ENCODE measurements at places on chromosomes 2 and 18.
A peak's percentile ranks its signal among the peaks of the same experiment; 100 is the strongest.

DNA sequence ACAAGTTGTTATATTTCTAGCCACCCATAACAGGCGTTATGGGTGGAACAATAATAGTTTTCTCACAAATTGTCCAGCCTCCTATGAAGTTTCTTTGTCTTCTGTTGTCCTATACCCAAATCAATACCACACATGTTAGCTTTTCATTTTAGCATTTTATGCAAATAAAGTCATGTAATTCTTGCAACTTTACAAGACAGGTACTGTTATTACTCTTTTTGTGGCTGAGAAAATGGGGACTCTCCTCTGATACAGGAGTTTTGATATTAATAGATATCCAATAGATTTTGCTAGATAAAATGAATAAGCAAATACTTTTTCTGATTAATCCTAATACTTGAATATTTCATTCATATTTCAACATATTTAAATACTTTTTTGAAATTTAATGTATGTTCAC lies 151.0 kb downstream of the PMAIP1 start:
- no peak for DNase-seq

- no peak for DNase-seq
Observed at GRCh38 chr2:157419031-157419575, 24.8 kb downstream of the CYTIP start.

GRCh38 chr18:79637181-79637920 lies 42.3 kb upstream of the CTDP1 start:
- DNase-seq, result no peak

GRCh38 chr2:217880287-217880889 lies 122.4 kb downstream of the TNS1 start:
- DNase-seq, result no peak

DNA sequence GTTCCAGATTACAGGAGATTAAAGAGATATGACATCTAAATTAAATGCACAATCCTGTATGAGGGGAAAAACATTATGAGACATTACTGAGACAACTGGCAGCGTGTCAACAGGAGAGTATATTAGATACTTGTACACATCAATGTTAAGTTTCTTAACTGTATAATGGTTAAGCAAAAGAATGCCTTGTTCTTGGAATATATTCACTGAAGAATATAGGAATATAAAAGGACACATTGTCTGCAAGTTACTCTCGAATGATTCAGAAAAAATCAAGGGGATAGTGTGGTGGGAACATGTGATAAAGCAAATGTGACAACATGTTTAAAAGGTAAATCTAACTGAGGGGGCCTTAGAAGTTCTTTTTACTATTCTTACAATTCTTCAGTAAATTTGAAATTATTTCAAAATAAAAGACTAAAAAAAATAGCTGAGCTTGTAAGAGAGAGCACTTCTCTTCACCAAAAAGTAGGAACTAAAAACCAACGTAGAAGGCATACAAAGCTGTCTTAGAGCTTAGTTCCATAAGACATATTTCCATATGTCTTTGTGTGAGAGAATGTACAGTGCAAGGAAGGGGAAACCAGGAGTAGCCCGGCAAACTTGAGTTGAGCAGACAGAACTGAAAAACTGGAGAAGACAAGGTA lies 7.5 kb downstream of the WDPCP start:
- no peak for DNase-seq

GRCh38 chr2:47264143-47264542 lies 109.0 kb upstream of the STPG4 start:
- no peak for DNase-seq

- no peak for DNase-seq
Observed at GRCh38 chr2:95298486-95299111, 1.5 kb downstream of the KCNIP3 start.

GRCh38 chr2:168766600-168766999 lies 35.8 kb upstream of the NOSTRIN start:
- no peak for DNase-seq

- DNase-seq, result no peak
Observed at GRCh38 chr2:62406573-62407043, 99.4 kb downstream of the TMEM17 start.

GRCh38 chr2:47179388-47179787 lies 24.3 kb upstream of the STPG4 start:
- no peak for DNase-seq

- DNase-seq, result no peak
Observed at GRCh38 chr18:47724186-47724975, 206.1 kb downstream of the SMAD2 start.

DNA sequence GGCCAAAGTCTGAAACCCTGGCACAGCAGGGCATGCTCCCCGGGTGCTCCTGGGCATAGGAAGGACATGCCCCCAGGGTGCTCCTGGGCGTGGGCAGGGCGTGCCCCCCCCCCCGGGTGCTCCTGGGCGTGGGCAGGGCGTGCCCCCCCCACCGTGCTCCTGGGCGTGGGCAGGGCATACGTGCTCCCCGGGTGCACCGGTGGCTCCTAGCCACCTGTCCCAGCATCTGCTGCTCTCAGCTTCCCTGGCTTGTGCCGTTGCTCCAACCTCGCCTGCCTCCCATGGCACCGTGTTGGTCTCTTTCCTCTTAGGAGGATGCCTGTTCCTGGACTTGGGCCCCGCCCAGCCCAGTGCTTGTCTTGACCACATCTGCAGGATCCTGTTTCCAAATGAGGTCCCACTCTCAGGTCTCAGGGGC lies 95.6 kb upstream of the CTDP1 start:
- DNase-seq, result no peak

GRCh38 chr2:39733070-39733674 lies 45.9 kb downstream of the THUMPD2 start:
- DNase-seq, result no peak

DNA sequence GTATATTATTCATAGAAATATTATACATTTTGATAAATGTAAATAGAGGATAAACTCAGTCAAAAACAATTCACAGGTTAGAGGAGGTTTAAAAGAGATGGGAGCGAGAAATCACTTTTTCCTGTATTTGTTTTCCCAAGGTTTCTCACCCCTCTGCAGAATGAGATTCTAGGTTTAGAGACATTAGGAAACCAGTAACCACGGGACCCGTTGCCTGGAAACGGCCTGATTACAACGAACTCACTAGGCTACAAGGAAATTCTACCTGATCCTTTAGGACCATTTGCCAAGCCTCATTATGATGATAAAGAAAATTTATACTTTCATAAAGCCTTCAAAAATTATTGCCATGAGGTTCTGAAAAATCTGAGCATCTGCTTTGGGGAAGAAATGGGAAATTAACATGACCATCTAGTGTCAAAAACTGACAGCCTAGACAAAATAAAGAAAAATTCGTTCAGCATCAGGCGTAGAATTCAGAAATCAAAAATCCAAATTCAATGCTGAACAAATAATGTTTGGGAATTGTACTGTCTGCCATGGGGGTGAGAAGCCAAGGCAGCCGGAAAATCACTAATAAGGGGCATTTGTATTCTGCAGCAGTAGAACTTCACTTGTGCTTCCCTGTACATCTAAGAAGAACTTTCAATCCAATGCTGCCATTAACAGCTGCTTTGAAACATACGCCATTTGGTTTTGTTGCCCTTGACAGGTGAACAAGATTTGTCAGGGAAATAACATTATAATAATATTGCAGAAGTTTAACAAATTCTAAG lies 262.3 kb downstream of the NRXN1 start:
- no peak for DNase-seq

- DNase-seq, result no peak
Observed at GRCh38 chr2:107197594-107198294, 311.8 kb upstream of the ST6GAL2 start.

DNA sequence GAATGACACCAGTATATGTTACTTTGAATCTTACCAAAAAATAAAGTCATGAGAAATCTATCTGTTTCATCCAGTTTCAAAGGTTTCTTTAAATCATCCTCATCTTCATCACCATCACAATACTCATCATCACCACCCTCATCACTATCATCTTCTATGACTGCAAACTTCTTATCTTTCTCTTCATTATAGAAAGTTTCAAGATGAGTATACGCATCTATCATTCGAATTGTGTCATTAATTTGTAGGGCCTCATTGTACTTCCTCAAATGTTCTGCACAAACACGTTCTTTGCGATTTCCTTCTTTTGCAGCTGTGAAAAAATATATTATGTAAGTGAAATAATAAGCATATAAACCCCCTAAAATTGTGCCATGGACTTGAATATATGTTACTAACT lies 34.1 kb upstream of the FAP start:
- no peak for DNase-seq

DNA sequence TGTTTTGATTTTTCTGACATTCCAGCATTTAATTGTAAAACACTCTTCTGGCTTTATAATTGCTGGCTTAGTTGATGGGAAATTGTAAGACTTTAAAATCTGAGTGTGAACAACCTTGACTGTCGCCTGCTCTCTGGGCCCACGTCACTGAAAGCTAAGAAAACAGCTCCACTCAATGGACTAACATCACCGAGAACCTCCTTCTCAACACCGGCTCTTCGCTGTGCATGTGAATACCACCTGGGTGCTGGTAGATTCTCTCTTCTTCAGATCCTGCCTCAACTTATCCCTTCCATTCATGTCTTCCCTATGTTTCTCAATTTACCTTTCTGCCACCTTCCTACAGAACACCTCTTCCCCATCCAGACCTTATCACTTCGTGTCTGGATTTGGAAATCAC lies 523.1 kb upstream of the ID2 start:
- no peak for DNase-seq

- no peak for DNase-seq
Observed at GRCh38 chr18:26804519-26804918, 61.0 kb downstream of the AQP4 start.

- no peak for DNase-seq
Observed at GRCh38 chr18:79413025-79413424, 17.3 kb downstream of the NFATC1 start.

DNA sequence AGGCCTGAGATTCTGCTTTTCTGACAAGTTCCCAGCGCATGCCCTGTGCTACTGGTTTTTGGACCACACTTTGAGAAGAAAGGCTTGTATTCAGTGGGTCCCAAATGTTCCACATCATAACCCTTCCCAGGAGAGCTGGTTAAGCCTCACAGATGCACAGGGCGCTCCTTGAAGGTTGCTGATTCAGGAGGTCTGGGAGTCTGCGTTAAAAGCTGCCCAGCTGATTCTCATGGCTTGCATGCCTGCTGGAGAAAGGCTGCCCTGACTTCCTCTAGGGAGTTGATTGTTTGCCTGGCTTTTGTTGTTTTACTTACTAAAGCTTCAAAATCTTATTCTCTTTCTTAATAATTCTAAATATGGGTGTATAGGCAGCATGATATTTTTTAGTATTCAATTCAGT lies 20.7 kb downstream of the CRYGD start:
- DNase-seq, result no peak

DNA sequence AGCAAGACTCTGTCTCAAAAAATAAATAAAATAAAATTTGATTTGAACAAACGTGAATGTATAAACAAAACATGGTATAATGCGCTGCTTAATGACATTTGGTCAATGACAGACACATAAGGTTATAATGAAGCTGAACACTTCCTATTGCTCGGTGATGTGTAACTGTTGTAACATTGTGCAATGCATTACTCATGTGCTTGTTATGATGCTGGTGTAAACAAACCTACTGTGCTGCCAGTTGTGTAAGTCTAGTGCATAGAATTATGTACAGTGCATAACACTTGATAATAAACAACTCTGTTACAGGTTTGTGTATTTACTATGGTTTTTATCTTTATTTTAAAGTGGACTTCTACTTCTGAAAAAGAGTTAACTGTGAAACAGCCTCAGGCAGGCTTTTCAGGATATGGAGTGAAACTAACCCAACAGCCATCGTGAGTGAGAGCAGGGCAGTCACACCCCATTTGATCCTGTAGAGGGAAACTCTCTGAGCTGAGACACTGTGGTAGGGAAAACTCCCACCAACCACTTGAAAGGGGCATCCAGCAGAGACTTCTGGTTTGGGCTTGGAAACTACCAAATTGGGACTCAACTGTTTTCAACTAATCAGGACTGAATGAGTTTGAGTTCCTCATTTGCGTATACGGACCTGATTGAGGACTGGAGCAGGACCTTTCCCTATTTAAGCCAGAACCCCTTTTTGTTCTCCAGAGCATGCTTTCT lies 8.7 kb upstream of the RPRD1A start:
- no peak for DNase-seq

DNA sequence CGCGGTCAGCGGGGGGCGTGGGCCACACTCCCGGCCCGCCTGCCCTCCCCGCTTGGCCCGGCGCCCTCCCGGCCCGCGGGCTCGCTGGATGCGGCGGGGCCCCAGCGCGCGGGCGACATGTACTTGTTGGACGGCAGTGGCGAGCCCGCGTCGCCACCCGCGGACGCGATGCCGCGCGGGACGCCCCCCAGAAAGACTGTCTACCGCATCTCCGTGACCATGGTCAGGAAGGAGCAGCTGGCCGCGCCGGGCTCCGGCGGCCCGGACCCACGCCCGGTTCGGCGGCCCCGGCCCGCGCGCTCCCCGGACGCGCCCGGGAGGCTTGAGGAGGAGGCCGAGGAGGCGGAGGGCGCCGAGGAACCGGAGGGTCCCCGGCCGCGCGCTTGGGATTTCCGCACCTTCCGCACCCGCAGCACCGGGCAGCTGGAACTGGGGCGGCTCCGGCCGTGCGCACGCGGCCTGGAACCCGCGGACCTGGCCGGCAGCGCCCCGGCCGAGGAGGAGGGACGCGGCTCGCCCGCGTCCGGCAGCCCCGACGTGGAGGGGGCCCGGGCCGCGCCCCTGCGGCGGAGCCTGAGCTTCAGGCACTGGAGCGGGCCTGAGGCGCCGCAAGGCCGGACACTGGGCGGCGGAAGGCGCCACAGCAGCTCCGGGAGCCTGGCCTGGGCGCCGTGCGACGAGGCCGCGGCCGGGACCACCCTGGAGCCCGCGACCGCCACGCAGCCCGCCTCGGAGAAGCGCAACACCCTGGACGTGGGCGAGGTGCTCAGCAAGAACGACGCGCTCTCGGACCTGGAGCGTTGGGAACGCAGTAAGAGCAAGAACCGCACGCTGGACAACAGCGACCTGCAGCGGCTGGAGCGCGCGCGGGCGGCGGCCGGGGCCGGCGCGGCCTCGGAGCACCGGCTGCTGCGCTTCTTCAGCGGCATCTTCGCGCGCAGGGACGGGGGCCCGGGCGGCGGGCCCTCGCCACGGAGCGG lies 176.4 kb downstream of the AGAP1 start:
- peak; percentile 51 for DNase-seq

GRCh38 chr2:184206045-184206444 lies 392.3 kb upstream of the ZNF804A start:
- no peak for DNase-seq

GRCh38 chr2:121128741-121129659 lies 156.0 kb downstream of the TFCP2L1 start:
- DNase-seq, result peak; percentile 39

DNA sequence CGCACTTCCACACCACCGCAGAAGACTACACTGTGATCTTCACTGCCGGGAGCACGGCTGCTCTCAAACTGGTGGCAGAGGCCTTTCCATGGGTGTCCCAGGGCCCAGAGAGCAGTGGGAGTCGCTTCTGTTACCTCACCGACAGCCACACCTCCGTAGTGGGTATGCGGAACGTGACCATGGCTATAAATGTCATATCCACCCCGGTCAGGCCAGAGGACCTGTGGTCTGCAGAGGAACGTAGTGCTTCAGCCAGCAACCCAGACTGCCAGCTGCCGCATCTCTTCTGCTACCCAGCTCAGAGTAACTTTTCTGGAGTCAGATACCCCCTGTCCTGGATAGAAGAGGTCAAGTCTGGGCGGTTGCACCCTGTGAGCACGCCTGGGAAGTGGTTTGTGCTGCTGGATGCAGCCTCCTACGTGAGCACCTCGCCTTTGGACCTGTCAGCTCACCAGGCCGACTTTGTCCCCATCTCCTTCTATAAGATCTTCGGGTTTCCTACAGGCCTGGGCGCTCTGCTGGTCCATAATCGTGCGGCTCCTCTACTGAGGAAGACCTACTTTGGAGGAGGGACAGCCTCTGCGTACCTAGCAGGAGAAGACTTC lies 12.5 kb downstream of the MOCOS start:
- DNase-seq, result no peak

GRCh38 chr2:172377408-172377807 lies 50.0 kb upstream of the ITGA6 start:
- DNase-seq, result no peak
